ENCODE measurements at places on chromosomes 5 and 9. TPM values are rescaled to one million over a fixed set of nuclear protein-coding genes. Genes with fewer than 3 reads are reported as not detected.

HTR1A gene
- total RNA-seq: not detected

ADCY2 gene
- 0.14 TPM for total RNA-seq

PURA gene
- 30.9 TPM for total RNA-seq

C1QTNF2 gene
- 0.88 TPM for total RNA-seq

C9orf50 gene
- total RNA-seq: not detected

FBN2 gene
- 10.2 TPM for total RNA-seq

F12 gene
- total RNA-seq: 0.56 TPM

SLC22A4 gene
- total RNA-seq: 2.5 TPM

CCL21 gene
- total RNA-seq: 7.7 TPM

ZFP37 gene
- total RNA-seq: 1.7 TPM

TMEM252 gene
- not detected for total RNA-seq

TMEM161B gene
- total RNA-seq: 13.2 TPM

SPRY4 gene
- 7.3 TPM for total RNA-seq

RNF208 gene
- 8.9 TPM for total RNA-seq

NOXA1 gene
- 3.5 TPM for total RNA-seq

DNA sequence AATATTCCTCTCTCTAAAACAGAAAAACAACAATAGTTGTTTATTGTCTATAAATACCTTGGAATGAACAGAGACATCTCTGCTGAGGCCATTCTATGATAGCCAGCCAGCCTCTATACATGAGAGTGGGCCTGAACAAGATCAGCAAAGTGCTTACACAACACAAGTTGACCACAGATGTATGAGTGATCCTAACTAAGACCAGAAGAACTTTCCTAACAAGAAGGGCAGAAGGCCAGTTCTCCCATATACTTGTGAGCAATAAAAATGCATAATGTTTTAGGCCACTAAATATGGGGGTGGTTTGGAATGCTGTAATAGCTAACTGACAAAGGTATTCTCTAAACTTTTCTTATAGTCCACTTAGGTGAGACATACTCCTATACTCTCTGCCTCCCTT lies 345.7 kb downstream of the SPATA31D1 start:
- no peak for DNase-seq

- no peak for DNase-seq
These were observed 173.0 kb downstream of the MACROH2A1 start for GRCh38 chr5:135225856-135226560.

GRCh38 chr5:171697221-171698102 lies 88.2 kb upstream of the SMIM23 start:
- DNase-seq: no peak

- DNase-seq: no peak
These were observed 138.5 kb downstream of the DCP2 start for GRCh38 chr5:113115061-113115460.

DNA sequence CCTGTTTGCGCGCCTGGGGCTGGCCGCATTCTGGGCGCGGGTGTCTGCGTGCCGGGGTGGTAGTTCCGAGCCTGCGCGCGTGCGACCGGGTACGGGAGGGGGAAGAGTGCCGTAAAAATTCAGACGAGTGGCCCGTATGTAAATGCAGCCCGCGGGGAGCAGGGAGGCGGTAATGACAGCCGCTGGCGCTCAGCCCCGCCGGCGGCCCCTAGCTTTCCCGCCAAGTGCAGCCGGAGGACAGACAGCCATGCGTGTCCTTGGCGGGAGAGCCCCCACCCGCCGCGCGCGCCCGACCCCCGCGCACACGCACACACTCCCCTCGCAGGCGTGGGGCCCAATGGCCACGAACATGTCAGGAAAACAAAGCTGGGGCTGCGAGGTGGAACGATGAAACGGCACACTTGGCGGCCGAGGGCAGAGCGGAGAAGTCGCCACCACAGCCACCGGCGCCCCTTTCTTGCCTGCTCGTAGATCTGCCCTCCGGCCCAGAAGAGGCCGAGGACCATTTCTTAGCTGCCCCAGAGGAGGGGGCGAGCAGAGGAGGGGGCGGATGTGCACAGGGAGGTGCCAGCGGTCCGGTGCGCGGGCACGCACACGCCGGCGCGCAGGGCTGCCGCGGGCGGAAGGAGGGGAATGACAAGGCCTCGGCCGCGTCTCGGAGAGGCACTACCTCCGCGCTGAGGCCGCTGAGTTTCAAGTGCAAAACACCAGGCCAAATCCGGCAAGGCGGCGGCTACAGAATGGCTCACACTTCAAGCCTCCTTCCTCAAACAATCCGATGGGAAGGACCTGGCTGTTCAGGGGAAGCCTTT lies 208.4 kb downstream of the MEF2C start:
- no peak for DNase-seq

GRCh38 chr9:100240512-100240911 lies 112.2 kb downstream of the TEX10 start:
- no peak for DNase-seq

GRCh38 chr5:78835176-78835575 lies 149.9 kb downstream of the ARSB start:
- no peak for DNase-seq

- no peak for DNase-seq
These were observed 469.0 kb downstream of the PDE4D start for GRCh38 chr5:59424515-59424914.

DNA sequence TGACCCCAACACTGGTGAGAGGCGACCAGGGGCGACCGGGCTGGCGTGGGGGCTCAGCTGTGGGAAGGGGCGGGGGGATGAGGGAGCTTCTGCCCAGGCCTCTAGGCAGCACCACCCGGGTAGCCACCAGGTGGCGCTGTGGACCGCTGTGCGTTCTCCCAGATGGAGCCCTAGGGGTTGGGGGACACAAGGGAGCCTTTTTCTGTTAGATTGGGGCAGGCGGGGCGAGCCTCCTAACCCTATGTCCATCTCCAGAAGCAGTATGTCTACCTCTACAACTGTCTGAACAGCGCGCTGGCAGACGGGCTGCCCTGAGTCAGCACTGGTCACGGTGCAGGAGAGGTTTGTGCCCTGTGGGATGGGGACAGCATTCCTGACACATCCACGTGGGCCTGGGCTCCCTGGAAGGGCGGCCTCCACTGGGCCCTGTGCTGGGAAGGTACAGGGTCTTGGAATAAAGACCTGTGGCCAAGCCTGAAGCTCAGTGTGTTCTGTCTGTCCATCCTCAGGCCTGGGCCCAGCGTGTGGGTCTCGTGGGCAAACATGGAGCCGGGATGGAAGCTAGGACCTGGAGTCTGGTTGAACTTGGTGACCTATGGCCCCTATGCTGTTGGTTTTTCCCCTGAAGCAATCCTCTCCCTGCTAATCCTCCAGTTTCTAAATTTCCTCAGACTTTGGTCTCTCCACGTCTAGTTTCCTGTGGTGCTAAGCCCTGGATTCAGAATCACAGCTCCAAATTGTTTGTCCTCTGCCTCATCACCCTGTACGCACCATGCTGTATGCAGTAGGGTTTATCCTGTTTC lies 23.1 kb upstream of the SPTLC1 start:
- peak; percentile 66 for DNase-seq

DNA sequence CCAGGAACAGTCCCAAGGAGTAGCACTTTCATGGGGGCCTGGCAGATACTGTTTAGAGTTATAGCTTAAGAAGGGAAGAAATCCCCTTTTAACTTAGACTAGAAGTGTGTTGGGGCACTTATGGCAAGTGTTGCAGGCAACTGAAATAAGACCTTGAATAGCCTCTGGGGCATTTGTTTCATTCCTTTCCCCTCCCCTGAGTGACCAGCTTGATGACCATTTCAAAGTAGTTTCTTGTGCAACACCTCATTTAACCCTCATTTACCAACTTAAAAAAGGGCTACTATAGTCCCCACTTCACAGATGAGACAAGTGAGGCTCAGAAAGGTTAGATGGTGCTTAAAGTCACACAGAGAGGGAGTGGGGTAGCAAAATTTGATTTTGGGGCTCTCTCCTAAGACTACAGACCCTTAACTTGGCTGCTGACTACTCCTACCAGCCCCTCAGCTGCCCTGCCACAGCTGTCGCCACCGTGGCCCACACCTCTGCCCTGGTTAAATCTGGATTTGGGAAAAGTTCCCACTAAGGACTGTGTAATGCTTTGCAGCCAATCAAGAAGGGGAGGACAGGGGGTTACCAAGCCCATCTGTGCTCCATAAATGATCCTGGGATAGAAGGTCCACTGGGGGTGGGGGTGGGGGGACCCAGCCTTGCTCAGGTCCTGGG lies 5.5 kb downstream of the PDLIM4 start:
- no peak for DNase-seq

DNA sequence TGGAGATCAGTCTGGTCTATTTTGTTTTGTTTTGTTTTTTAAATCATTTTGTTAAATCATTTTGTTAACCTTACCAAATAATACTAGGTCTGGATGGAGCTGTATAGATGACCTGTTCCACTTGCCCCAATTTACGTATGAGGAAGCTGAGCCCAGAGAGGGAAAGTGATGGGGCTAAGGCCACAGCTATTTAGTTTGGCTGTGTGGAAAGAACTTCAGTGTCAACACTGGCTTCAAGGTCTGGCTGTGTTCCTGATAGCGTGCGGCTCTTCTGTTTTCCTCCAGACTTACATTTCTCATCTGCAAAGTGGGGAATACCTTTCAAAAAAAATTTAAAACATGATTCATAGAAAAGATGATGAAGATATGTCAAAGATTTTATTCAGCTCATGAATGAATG lies 112.5 kb downstream of the PTTG1 start:
- DNase-seq: no peak

- no peak for DNase-seq
These were observed 42.1 kb upstream of the DAB2 start for GRCh38 chr5:39466846-39467245.

GRCh38 chr9:30622561-30622960 lies 1761.9 kb upstream of the ACO1 start:
- no peak for DNase-seq

DNA sequence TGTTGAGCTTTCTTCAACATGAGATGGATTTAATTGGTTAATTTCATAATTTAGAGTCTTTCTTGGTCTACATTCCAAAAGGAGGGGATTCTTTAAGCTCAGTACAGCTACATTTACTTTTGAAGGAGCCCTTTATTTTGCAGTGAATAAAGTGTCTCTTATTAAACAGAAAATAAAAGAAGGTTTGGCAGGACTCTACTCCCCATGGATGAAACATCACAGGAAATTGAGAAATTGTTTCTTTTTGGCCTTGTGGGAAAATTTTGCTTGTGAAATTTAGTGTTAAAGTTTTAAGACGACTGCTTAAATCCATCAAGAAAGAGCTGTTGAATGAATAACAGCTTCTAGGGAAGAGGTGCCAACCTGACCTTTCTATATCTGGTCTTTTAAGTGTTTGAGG lies 187.7 kb downstream of the NTRK2 start:
- no peak for DNase-seq

GRCh38 chr9:119337573-119337972 lies 31.7 kb downstream of the BRINP1 start:
- DNase-seq: no peak

DNA sequence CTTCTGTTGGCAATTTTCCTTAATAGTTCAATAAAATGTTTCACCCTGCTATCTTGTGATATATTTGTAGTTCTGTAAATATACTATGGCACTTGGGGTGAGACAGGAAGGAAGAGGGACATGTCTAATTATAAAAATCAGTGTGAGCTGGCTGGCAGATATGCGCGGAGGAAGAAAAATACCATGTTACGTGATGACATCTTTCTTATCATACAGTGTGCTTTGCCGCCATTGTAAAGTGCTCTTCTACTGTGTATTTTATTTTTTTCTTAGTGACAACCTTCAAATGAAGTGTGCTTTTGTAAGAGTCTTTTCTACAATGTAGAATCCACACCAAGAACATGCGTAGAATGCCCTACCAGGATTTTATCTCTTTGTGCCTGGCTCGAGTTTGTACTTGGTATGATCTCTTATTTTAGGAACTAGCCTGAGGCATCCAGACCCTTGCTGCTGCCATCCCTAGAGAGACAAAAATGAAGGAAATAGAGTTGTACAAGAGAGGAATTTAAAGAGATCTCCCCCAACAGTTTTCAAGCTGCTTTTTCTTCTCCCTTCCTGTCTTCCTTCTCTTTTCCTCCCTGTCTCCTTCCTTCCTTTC lies 46.7 kb upstream of the RIOK2 start:
- no peak for DNase-seq
